ENCODE measurements at places on chromosomes 6 and 20. TPM values are rescaled to one million over a fixed set of nuclear protein-coding genes. Genes with fewer than 3 reads are reported as not detected.

DNA sequence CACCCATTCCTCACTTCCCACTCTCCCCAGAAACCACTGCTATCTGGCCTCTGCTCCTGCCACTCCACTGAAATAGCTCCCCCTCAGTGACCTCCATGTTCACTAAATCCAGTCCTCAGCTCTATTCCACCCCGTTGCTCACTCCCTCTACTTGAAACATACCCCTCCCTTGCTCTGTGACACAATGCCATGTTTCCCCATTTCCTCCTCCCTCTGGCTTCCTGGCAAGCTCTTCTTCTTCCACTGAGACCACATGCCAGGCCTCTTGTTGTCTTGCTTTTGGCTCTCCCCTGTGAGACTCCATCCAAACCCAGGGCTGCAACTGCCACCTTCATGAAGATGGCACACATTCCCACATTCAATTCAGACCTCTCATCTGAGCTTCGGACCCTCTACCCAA lies 13.9 kb downstream of the TMEM151B start:
- no peak for DNase-seq

DNA sequence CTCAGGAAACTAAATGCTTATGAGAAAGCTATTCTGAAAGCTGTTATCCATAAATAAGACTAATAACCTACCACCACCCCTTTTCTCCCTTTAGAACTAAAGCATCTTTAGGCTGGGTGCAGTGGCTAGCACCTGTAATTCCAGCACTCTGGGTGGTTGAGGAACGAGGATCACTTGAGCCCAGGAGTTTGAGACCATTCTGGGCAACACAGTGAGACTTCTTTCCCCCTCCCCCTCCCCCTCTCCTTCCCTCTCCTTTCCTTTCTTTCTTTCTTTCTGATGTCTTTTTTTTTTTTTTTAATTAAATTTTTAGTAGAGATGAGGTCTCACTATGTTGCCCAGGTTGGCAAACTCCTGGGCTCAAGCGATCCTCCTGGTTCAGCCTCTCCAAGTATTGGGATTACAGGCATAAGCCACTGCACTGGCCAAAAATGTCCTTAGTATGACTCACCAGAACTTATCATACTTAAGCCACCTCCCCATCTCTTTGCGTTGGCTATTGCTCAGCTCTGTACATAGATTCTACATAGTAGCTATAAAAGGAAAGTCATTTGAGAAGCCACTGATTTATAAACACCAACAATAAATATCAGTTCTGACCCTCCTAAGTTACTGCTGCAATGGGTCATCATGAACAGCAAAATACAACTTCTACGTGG lies 54.8 kb upstream of the SPDEF start:
- DNase-seq: peak; percentile 58

DNA sequence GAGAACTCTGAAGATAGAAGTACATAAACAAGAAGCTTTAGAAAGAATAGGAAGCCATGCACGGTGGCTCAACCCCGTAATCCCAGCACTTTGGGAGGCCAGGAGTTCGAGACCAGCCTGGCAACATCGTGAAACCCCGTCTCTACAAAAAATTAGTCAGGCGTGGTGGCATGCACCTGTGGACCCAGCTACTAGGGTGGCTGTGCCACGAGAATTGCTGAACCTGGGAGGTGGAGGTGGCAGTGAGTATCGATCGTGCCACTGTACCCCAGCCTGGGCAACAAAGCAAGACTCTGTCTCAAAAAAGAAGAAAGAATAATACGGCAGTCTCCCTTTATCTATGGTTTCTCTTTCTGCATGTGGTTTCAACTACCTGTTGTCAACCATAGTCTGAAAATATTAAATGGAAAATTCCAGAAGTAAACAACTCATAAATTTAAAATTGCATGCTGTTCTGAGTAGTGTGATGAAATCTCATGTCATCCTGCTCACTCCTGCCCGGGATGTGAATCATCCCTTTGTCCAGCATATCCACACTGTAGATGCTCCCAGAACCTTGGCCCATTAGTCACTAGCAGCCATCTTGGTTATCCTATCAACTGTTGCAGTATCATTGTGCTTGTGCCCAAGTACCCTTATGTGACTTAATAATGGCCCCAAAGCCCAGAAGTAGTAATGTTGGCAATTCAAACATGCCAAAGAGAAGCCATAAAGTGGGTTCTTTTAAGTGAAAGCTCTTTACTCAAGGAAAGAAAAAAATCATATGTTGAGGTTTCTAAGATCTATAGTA lies 22.1 kb downstream of the DEK start:
- DNase-seq: peak; percentile 60

Gene FBXL4
- 6.1 TPM for total RNA-seq

GRCh38 chr20:24425523-24426135 lies 43.8 kb upstream of the SYNDIG1 start:
- DNase-seq: no peak

- no peak for DNase-seq
Observed at GRCh38 chr6:4640139-4640538, 136.1 kb upstream of the CDYL start.

- no peak for DNase-seq
Observed at GRCh38 chr6:28383235-28384142, 16.1 kb downstream of the ZSCAN12 start.

Gene FOXP4
- not detected for total RNA-seq

Gene SLC22A1
- not detected for total RNA-seq

DNA sequence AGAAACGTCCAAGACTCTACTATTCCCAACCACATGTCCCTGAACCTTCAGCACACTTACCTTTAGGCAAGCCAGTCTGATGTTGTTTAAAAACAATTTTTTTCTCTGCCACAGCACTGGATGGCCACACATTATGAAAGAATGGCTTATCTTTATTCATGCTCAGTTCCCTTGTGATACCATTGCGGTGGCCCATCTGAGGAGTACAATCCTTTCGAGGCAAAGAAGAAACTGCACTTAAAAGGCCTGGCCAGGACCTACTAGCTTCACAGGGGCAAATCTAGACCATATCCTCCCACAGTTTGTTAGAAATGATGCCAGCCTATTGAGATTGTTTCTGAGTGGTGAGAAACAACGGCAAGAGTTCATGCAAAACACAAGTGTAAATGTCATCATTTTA lies 88.4 kb upstream of the PLEKHG1 start:
- DNase-seq: no peak

Gene PRDM13
- not detected for total RNA-seq

- DNase-seq: no peak
Observed at GRCh38 chr6:23537828-23538227, 588.2 kb upstream of the NRSN1 start.

- DNase-seq: peak; percentile 71
Observed at GRCh38 chr6:903761-904160, 210.8 kb upstream of the EXOC2 start.

GRCh38 chr6:100078509-100078908 lies 84.5 kb upstream of the MCHR2 start:
- peak; percentile 75 for DNase-seq

- no peak for DNase-seq
Observed at GRCh38 chr20:43322851-43323250, 133.1 kb upstream of the PTPRT start.

DNA sequence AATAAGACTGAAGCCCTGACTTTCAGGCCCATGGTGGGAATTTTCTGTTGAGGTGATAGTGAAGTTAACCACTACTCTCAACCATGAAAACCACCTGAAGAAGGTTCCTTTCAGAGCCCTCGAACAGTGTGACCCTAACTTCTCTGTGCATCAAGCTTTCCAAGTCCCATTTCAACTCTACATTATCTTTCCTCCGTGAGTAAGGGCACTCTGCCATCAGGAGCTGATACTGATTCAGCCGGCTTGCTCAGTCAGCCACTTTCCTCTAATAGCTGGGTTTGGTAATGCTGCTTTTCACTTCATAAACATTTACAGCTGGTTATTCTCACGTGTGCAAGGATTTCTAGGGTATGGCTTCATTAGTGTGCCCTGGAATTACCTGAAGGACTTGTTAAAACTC lies 10.7 kb upstream of the SLA2 start:
- DNase-seq: no peak

DNA sequence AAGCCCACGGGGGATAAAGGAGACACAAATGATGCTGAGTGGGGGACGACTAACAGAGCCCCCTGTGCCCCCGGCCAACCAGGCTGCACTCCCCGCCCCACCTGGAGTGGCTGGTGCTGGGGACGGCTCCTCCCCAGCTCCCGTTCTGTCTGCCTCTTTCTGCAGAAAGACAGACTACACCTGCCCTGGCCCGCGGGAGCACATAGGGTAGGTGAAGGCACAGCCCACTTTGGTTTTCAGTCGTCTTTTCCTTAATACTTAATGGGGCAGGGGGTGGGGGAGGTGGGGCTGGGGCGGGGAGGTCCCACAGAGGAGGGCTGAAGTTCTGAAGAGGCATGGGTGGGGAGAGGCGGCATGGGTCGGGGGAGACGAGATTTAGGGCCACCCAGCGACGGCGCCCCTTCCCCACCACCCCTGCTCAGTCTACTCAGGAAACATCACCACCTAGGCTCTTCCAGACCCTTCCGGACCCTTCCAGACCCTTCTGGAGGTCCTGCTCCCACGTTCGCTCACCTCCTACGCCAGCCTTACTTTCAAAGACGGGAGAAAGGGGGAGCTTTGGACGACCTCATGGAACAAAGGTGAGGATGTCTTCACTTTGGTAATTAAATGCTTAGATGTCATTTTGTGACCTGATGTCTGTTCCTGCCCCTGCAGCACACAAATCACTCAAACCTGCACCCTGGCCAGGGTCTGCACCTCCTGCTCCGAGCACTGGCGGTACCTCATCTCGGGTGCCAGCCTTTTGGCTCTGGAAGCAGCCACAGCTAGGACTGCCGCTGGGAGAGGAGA lies 21.2 kb upstream of the FRMD1 start:
- no peak for DNase-seq

Gene FOXQ1
- 0.56 TPM for total RNA-seq

Gene SNX14
- 88.2 TPM for total RNA-seq

DNA sequence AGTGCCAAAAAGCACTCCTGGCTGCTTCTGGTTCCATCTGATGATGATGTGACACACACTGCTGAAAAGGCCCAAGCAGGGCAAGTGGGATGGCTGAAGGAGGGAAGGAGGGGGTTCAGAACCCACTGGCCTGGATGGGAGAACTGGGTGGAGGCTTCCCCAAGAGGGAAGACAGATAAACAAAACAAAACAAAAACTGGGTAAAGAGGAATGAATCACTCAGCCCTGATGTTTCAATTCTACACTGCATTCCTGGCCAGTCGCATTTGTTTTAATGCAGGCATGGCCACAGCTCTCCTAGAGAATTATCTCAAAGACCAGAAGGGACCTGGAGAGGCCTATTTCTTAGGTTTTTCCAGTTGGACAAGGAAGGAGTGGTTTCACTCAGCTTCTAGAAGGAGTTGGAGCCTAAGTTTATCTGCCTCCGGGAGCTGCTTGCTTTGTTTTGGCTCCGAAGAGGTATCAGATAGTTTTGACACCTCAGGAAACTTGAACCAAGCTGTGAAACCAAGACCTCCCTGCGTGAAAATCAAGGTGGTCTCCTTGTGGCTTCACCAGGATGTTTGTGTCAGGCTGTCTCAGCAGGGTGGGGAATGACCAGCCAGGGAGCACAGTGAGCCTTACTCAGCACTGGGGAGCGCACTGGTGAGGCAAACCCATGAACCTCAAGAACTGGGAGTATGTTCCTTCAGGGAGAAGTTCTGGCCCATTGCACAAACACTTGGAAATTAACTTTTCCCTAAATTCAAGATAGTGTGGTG lies 16.1 kb downstream of the TTPAL start:
- peak; percentile 44 for DNase-seq

- DNase-seq: no peak
Observed at GRCh38 chr6:42269974-42270510, 52.4 kb upstream of the MRPS10 start.

- peak; percentile 29 for DNase-seq
Observed at GRCh38 chr20:3753098-3753497, 14.5 kb downstream of the ADISSP start.

Gene GLP1R
- not detected for total RNA-seq

Gene CLPSL1
- not detected for total RNA-seq

- no peak for DNase-seq
Observed at GRCh38 chr6:79373880-79374279, 139.4 kb upstream of the HMGN3 start.
